NCI-H226 (cell line): ENCODE measurements at places on chromosomes 12 and 14.

DNA sequence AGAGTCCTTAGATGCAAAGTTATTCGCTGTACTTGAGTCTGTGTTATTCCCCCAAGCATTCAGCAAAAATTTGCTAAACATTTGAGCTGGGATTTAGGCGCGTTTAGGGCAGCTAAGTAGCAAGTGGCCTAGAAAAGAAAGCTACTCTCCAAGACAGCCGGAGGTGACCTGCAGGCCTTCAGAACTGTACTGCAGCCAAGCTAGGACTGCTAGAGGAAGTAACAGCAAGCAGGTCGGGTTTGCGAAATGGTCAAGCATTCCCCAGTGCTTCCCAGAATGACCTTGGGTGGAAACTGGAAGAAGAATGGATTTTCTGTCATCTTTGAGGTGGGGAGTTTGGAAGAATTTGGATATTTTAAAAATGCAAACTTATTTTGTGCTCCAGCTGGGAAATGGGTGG is 287.5 kb downstream of the FOXN3 start:
- DNase-seq, result no peak

DNA sequence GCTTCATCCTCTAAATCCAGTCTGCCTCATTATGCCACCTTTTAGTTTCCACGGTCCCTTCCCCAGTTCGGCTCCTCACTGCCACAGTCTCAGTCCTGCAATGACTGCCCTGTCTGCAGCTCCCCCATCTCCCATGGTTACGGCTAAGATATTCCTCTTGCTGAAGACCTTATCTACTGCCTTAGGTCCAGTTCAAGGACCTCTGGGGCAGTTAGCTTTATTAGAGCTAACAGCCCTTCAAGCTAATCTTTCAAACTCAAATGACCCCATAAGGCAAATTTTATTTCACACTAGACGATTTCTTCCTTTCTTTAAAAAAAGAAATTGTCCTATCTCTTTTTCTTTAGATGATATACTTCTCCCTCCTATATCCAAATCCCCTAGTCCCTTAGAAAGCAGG is 214.7 kb downstream of the MON2 start:
- no peak for DNase-seq

DNA sequence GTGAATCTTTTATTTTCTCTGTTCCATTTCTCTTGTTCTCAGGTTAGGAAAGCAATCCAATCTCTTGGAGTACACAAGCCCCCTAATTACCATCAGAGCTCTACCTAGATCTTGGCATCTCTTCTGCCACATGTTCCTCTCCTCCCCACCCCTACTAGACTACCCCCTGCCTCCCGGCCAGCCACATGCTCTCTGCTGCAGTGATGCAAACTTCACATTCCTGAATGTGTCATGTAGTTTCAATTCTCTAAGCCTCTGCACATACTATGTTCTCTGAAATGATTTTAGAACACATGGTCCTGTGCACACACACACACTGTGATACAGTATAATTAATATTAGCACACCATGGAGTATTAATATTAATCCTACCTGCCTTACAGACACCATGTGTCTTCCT is 104.6 kb downstream of the EFCAB11 start:
- DNase-seq, result no peak

DNA sequence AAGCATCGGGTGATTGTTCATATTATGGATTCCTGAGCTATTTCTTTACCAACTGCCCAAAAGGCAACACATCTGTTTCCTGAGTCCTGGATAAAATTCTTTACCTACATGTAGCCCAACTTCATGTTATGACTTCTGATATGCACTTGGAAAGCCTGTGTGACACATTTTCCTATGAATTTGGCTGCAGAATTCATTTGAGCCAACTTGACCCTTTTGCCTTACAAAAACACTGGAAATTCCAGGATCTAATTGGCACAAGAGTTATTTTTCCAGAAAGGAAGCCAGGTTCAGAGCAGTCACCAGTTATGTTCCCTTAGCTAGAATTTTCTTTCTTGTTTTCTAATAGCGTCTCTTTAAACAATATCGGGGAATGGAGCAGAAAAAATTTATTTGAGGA is 202.5 kb upstream of the LRIG3 start:
- DNase-seq, result no peak

- peak; percentile 99 for DNase-seq
Observed at GRCh38 chr12:116426391-116427136, 132.6 kb upstream of the MAP1LC3B2 start.

GRCh38 chr14:100835548-100836310 is 9.8 kb downstream of the MEG3 start:
- no peak for DNase-seq

GRCh38 chr12:107775093-107775721 is 703 bp downstream of the ASCL4 start:
- no peak for DNase-seq

DNA sequence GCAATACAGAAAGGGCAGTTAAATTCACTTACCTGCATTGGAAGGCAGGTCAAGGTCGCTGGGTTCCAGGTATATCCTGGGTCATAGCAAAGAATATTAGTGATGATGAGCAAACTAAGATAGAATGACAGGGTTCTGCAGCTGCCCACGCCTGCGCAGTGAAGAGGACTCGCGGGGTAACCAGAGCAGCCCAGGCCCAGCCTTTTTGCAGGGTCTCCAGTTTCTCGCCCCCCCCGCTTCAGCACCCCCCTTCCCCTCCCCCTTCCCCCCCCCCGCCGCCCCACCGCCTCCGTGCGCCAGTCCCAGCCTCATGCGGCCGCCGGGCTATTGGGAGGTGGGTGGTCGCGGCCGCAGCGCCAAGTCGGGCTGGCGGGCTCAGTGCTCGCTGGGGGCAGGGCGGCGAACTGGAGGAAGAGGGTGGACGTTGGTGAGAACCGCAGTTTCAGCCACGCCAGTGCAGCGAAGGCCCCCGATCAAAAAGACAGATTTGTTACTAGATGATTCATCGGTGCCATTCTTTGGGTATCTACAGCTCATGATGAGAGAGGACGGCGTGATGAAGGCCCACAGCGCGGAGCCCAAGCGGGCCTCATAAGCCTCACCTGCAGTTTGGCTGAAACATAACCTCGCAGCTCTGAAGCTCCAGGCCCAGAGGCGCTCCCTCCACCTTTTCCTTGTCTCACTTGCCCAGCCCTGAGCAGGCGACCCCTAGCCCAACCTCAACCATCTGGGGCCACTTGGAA is 20.2 kb downstream of the SLC2A3 start:
- DNase-seq, result no peak

DNA sequence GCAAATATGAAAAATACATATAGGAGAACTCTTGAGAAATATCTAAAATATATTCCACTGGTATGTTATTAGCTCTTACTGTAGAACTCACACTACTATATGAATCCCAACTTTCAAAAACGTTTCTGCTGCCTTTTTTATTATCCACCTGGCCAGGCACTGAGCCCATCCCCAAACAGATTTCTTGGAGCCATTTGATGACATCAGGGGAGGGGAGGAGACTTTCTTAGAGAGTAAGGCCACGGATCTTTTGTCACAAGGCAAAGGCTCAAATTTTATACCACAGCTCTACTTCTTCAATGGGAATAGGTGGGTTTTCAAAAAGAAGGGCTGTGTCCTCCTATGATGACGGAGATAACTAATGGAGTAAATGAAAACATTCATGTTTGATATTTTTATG is 83.0 kb downstream of the SLC25A21 start:
- DNase-seq, result no peak

DNA sequence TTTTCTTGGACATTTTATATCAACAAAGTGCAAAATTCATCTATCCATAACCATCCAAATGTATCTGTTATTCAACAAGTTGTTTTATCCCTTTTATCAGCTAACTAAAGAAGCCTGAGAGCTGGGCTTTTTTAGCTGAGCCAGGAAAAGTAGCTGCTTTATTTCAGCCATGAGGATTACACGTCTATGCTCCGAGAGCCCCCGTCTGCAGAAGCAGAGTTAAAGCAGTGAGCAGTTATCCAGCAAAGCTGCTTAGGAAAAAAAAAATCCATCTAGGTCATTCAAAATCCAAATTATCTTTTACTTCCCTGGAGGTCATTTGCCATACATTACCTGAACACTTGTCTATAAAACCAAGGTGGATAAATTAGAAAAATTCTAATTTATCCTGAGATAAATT is 15.7 kb upstream of the HECTD1 start:
- DNase-seq, result no peak

DNA sequence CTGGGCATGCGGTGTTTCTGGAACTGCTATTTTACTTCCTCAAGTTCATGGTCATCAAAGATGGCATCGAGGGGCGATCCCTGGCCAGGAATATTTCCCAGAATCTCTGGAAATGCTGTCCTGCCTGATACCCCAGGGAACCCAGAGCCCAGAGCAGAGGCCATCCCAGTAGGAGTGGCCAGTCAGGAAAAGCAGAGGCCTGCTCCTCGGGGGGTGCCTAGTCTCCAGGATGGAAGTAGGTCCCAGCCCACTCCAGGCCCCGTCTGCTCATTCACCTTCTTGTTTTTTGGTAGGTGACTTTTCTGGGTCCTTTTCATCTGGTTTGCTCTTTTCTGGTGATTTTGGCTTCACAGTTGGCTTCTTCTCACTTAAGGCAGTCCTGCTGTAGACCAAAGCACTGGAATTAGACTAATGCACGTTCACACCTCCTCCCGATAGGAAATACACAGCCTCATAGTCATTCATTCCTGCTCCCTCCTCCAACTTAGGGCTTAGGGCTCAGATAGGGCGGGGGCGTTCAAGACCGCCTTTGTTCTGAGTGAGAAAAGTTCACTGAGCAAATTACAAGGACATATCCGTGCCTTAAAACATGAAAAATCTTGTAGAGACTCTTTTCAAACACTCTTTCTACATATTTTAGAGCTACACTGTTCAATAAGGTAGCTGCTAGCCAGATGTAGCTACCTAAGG is 51.1 kb downstream of the TRAFD1 start:
- no peak for DNase-seq

DNA sequence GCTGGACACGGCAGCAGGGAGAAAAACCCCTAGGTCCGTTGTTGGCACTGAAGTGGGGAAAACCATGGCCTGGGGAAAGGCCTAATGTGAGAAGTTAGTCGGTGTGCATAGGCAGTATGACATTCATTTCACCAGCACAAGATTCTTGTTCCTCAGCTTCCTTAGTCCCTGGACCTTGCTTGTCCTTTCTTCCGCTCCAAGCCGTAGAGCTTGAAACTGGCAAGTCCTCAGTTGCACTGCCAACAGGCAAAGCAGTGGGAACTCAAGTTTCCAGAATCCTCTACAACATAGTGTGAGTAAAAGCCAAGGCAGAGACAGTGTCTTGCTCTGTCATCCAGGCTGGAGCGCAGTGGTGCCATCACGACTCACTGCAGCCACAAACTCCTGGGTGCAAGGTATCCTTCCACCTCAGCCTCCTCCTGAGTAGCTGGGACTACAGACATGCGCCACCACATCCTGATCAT is 138.5 kb upstream of the AMIGO2 start:
- no peak for DNase-seq

GRCh38 chr12:62279058-62279457 is 18.9 kb downstream of the USP15 start:
- no peak for DNase-seq

DNA sequence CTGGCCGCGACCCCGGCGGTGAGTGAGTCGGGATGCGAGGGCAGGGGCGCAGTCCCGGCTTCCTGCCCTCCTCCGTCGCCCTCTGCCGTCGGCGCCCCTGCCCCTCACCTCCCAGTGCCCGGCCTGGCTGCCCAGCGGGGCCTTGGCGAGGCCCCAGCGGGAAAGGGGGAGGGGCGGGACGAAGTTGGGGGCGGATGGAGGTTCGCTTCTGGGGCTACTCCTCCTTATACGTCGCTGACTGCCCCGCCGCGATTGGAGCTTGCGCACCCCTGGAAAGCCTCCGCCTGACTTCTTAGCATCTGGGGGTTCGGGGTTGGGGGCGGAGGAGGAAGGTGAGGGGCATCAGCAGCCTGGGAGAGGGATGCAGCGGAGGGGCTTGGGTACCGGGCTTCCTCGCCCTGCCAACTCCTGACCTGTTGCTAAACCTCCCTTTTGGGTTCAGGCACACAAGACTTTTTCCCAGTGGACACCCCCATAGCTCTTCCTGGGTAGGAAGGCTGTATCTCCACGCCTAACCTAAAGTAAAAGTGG is 406 bp downstream of the TMEM263 start:
- DNase-seq, result peak; percentile 69

GRCh38 chr12:54502485-54502884 is 4.9 kb downstream of the NCKAP1L start:
- DNase-seq, result no peak

DNA sequence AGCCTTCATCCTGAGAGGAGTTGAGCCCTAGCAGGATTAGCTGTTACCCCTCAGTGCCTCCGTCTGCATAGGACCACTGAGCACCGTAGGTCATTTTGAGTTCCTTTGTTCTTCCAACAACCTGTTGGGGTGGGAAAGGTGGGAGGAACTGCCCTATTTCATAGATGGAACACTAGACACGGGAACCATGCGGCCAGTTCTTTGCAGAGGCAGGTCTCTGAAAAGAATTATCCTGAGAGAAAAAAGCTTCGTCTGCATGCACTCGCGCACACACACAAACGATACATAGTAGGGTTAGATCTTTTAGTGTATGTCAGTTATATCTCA is 28.5 kb downstream of the TRAFD1 start:
- DNase-seq, result no peak

- peak; percentile 89 for DNase-seq
Observed at GRCh38 chr12:120538281-120539156, 4.4 kb downstream of the RNF10 start.
